ENCODE measurements at places on chromosomes 3 and 15.

- DNase-seq: no peak
Measured at GRCh38 chr3:196555295-196555694, 13.1 kb downstream of the WDR53 start.

DNA sequence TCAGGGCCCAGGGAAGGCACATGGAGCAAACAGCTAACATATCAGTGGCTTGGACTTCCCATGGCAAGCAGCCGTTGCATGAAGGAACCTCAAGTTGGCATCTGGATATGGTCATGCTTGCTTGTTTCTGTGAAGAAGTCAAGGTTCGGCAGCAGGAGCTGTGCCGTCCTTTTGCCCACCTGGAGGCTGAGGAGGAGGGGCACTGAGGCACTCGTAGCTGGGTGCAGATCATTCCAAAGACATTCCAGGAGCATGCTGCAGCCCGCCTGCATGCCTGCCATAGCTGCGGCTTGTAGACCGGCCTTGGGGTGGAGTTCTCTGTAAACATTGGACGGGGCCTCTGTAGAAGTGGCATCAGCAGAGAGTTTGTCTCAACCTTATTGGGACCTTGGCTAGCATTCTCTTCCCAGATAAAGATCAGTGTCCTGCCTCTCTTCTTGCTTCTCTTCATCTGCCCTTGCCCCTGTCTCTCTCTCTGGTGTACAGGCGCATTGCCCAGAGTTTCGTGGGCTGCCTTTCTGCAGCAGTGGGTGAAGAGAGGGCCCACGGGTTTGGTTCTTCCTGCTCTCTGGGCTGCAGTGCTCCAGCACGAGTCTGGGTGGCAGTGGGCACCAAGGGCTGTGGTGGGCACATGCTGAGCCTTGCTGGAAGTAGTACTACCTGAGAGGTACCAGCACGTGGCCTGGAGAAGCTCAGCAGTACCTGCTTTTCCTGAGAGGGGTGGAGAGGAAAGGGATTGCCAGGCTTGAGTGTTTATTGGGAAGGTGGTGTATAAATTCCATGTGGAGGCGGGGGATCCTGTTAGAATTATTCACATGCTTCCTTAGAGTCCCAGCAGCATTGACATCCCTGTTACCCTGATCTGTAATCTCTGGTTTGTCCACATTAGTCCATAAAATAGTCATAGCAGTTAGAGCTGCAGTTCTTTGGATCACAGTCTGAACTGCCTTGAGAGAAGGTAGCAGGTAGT is 49.4 kb downstream of the CHCHD6 start:
- DNase-seq: no peak

DNA sequence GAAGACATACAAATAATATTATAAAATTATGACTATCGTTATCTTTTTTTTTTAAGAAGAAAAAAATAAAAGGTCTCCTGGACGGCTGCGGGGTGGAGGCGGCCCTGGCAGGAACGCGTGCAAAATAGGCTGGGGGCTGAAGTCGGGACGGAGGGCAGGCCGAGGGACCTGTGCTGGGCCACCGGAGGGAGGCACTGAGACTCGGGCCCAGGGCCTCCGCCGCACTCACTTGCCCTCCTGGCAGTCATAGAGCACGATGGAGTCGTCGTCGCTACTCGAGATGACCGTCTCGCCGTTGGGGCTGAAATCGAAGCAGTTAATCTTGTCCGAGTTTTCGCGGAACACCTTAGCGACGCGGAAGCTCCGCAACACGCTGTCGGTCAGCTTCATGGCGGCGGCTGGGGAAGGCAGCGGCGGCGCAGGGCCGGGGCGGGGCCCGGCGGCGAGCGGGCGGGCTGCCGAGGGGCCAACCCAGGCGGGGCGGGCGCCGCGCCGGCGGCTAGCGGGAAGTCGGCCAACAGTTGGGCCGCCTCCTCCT is 408 bp downstream of the WDR82 start:
- DNase-seq: no peak

- peak; percentile 8 for DNase-seq
Measured at GRCh38 chr15:85854345-85855097, 59.8 kb upstream of the KLHL25 start.

DNA sequence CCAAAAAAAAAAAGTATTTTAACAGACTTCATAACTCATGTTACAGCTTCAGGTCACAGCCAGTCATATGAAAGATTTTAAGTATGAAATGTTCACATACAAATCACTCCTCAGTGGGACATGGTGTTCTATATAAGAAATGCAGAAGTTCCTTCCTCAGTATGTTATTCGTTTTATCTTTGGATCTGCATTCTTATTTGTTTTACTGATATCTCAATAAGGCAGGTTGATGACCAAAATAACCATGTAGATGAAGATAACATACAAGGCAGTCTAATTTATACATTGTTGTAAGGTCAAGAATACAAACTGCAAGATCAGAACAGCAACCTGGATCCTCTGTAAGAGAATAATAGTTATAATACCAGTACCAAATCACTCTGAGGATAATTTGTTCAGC is 75.6 kb downstream of the CHAC1 start:
- DNase-seq: no peak

GRCh38 chr3:52854013-52854412 is 19.2 kb upstream of the MUSTN1 start:
- no peak for DNase-seq

DNA sequence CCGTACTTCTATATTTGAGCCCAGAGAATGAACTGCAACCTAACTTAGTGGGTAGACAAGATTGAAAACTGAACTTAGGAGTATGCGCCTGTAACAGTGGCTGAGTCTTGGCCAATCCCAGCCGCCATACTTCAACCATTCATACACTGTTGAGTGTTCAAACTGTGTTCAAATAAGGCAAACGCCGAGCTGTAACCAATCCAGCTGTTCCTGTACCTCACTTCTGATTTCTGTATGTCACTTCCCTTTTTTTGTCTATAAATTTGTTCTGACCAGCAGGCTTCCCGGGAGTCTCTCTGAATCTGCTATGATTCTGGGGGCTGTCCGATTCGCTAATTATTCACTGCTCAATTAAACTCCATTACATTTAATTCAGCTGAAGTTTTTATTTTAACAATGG is 58.6 kb upstream of the TPM1 start:
- DNase-seq: no peak

DNA sequence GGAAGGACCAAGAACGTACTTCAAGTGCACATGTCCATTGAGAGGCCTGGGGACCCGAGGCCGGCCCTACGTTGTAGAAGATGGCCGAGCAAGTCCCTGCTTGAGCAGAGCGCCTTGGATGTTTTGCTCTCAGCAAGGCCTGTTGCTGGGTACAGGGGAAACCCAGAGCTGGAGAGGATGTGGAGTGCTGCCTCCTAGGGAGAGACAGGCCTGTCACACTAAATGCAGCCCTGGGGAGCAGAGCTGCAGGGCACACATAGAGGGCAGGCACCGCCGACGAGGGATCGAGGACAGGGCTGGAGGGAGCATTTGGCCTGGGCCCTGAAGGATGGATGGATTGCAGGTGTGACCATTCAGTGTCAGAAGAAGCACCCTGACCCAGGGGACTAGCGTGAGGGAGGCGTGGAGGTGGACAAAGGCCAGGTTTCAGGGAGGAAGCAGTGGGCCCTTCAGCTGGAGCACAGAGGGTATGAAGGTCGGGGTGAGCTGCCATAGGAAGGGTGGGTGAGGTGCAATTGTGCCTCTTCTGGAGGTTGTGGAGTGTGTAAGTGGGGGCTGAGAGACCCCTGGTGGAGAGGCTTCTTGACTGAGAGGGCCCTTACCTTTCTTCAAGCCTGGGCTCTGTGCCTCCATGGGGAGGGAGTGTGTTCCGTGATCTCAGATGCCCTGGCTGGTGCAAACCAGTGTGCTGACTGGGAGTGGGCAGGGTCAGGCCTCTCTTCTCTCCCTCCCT is 142.4 kb downstream of the CHDH start:
- DNase-seq: no peak

DNA sequence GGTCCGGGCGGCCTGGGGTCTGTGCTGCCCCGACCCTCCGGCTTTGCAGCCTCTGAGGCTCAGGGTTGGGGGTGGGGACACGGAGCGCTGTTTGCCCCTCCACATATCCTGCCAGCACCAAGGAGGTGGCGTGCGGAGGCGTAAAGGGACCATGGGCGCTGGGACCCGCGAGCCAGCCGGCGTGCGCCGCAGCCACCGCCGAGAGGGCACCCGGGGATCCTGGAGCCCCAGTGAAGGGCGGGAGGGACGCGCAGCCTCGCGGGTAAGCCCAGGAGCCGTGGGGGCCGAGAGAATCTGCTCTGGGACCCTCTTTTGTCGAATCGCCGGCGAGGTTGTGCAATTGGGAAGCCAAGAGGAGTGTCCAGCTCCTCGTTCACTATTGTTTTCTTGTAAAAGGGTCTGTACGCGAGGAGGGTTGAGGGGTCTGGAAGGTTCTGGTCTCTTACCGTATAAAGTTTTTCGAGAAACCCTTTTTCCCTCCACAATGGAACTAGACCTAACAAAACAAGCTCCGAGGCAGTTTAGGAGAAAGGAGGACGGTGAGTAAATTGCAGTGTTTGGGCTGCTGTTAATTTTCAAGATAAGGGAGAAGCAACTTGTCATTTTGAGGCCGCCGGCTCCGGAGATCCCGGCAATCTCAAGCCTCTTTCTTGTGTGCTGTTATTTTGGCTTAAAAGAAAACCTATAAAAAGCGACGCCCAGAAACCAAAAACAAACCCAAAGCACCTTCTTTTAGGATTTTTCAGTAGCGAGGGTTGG is 29.9 kb upstream of the ST3GAL6 start:
- no peak for DNase-seq

- no peak for DNase-seq
Measured at GRCh38 chr3:172334671-172335207, 113.5 kb downstream of the GHSR start.

DNA sequence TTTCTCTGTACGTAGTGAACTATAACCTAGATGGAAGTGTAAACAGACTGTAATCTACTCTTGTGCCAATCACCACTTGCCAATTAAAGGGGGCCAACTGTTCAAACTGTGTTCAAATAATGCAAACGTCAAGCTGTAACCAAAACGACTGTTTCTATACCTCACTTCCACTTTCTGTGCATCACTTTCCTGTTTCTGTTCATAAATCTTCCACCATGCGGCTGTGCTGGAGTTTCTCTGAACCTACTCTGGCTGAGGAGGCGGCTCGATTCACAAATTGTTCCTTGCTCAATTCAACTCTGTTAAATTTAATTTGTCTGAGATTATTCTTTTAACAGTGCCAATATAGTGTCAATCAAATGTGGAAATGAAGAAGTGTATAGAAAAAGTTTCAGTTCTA is 206.7 kb upstream of the TBC1D5 start:
- no peak for DNase-seq

- DNase-seq: no peak
Measured at GRCh38 chr3:180626844-180627243, 24.9 kb downstream of the TTC14 start.

GRCh38 chr15:25706176-25706955 is 156.8 kb downstream of the ATP10A start:
- DNase-seq: no peak

DNA sequence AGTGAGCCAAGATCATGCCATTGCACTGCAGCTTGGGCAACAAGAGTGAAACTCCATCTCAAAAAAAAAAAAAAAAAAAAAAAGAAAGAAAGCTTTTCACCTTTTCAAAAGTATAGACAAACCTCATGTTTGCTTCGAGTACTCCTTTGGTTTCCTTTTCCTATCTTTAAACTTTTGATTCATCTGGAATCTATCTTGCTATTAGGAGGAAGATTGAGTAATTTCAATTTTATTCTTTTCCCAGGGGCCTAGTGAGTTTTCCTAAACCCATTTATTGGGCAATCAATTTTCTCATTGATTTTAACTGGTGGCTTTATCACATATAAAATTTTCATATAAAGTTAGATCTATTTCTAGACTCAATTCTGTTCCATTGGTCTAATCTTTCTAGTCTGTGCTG is 190.5 kb upstream of the VEPH1 start:
- DNase-seq: no peak

- no peak for DNase-seq
Measured at GRCh38 chr3:15757824-15758223, 40.0 kb downstream of the ANKRD28 start.

GRCh38 chr15:83694015-83694414 is 40.1 kb downstream of the ADAMTSL3 start:
- DNase-seq: no peak

- no peak for DNase-seq
Measured at GRCh38 chr3:459311-459670, 262.7 kb downstream of the CHL1 start.

- DNase-seq: no peak
Measured at GRCh38 chr3:15382405-15382923, 44.9 kb downstream of the METTL6 start.

- DNase-seq: no peak
Measured at GRCh38 chr3:64675687-64676247, 12.0 kb downstream of the ADAMTS9 start.

GRCh38 chr3:43855674-43856299 is 165.0 kb downstream of the ABHD5 start:
- peak; percentile 39 for DNase-seq

- no peak for DNase-seq
Measured at GRCh38 chr3:6531153-6531552, 329.8 kb upstream of the GRM7 start.

DNA sequence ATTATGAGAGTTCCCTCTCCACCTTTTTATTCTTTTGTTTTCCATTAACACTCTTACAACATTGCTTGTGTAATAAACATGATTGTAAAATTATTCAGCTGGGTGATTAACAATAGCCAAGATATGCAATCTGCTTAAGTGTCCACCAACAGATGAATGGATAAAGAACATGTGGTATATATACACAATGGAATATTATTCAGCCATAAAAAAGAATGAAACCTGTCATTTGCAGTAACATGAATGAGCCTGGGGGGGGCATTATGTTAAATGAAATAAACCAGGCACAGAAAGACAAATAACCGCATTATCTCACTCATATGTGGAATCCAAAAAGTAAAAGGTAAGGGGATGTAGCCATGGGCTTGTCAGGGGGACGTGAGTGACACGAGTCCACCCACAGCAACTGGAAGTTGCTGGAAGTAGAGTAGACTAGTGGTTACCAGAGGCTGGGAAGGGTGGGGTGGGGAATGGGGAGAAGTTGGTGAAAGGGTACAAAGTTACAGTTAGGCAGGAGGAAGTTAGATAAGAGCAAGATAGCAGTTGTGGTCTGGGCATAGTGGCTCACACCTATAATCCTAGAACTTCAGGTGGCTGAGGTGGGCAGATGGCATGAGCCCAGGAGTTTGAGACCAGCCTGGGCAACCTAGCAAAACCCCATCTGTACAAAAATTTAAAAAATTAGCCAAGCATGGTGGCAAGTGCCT is 28.7 kb upstream of the CD47 start:
- DNase-seq: no peak

DNA sequence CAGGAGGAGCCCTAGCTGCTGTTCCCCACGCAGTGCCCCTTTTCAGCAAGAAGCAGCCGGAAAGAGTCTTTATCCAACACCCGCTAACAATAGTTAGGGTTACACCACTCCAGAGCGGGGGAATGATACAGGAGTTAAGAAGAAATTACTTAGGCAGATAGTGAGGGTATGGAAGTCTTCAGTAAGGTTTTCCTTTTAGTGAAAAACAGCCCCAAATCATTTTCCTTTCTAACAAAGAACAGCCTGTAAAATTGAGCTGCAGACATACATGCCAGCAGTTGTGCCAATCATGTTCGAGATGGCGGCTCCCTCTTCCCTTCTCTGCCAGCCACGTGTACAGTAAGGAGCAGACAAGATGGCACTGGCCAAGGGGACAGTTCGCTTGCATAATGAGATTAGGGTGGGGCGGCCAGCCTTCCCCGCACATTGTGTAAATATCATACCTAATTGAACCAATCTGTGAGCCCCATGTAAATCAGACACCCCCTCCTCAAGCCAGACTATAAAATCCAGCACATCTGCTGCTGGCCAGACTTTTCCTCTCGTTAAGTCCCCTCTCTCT is 18.5 kb upstream of the SENP5 start:
- no peak for DNase-seq

- DNase-seq: no peak
Measured at GRCh38 chr3:79032686-79033318, 735.0 kb downstream of the ROBO1 start.

All from NCI-H1930 (cell line).